ENCODE measurements at places on chromosomes 6 and 20. TPM values are rescaled to one million over a fixed set of nuclear protein-coding genes. Genes with fewer than 3 reads are reported as not detected.

The HTR1B gene
- polyA plus RNA-seq = not detected

The MARCKS gene
- 11.9 TPM for polyA plus RNA-seq

The TNFRSF6B gene
- not detected for polyA plus RNA-seq

The SAPCD1 gene
- polyA plus RNA-seq = not detected

The SAMD10 gene
- 6.0 TPM for polyA plus RNA-seq

The SLC44A4 gene
- polyA plus RNA-seq = not detected

DNA sequence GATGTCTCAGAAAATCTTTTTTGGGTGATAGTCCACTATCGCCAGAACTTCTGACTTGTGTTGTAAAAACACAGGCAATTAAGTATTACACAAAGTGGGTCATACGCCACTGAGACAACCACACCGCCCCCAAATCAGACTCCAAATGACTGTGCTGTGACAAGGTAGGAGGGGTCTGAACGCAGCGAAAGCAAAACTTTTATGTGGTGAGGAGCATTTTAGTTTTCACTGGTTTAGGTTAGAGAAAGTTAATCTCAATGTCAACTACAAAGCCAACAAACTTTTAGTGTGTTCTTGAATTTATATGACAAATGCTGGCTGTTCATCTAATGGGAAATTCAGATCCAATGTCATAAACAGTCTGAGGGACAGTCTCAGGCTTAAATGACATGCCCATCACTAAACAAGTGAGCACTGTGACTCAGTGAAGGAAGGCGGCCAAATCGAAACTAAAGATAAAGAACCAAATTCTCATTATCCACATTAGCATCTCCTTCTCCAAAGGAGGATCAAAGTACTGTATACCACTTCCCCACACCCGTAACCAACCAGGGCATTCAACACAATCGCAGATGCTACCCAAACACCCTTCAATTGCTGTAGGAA lies 186.7 kb downstream of the GJA10 start:
- peak overlapping the region; percentile 62 for H3K27ac ChIP-seq
- H3K4me3 ChIP-seq = no peak overlapping the region
- no peak for DNase-seq
- H3K27me3 ChIP-seq = no peaks in the 10 kb centered on the region
- peaks cover 8% of the 10 kb centered on the region for H3K36me3 ChIP-seq

DNA sequence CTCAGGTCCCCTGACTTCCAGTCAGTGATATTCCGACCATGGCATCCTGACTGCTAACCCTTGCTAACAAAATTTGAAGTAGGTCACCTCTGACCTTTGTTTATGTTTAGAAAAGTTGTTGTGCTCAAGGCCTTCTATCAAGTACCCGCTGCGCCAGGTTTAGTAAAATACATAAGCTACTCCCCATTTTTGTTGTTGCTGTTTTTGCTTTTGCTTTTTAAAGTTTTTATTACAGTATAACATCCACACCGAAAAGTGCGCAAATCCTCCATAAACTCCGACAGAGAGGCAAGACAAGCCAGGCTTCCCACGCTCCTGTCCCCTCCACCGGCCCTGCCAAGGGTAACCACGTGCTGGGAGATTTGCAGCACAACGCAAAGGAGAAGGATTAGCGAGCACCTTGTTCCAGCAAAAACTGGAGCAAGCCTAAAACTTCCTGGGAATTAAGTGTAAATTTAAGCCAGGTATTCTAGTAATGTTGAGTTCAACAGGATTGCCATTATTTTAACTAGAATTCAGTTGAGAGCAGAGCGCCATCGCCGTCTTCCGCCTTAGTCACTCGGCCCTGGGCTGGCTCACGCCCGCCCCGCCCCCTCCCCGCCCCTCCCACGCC lies 17.8 kb upstream of the HMGN4 start:
- peak overlapping the region; percentile 86 for H3K4me3 ChIP-seq
- no peaks in the 10 kb centered on the region for H3K36me3 ChIP-seq
- peak overlapping the region; percentile 100 for H3K27ac ChIP-seq
- H3K27me3 ChIP-seq = peaks cover 6% of the 10 kb centered on the region
- DNase-seq = no peak

DNA sequence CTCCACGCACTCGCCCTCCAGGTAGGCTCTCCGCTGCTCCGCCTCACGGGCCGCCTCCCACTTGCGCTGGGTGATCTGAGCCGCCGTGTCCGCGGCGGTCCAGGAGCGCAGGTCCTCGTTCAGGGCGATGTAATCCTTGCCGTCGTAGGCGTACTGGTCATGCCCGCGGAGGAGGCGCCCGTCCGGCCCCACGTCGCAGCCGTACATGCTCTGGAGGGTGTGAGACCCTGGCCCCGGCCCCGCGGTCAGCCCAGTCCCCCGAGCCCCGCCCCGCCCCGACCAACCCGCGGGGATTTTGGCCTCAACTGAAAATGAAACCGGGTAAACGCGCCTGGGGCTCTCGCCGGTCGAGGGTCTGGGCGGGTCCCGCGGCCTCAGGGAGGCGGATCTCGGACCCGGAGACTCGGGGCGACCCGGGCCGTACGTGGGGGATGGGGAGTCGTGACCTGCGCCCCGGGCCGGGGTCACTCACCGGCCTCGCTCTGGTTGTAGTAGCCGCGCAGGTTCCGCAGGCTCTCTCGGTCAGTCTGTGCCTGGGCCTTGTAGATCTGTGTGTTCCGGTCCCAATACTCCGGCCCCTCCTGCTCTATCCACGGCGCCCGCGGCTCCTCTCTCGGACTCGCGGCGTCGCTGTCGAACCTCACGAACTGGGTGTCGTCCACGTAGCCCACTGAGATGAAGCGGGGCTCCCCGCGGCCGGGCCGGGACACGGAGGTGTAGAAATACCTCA lies 598 bp downstream of the HLA-B start:
- peak; percentile 34 for DNase-seq
- peaks cover 70% of the 10 kb centered on the region for H3K4me1 ChIP-seq
- peak overlapping the region; percentile 95 for H3K4me3 ChIP-seq
- no peaks in the 10 kb centered on the region for H3K27me3 ChIP-seq

- DNase-seq = no peak
- no peak overlapping the region for H3K4me3 ChIP-seq
- no peak overlapping the region for H3K27ac ChIP-seq
- H3K4me1 ChIP-seq = no peaks in the 10 kb centered on the region
- H3K27me3 ChIP-seq = peaks cover 8% of the 10 kb centered on the region
These were observed 506.6 kb downstream of the DHX35 start for GRCh38 chr20:39468703-39469102.

GRCh38 chr20:25249198-25249931 lies 1.5 kb downstream of the PYGB start:
- peak overlapping the region; percentile 95 for H3K4me3 ChIP-seq
- H3K27ac ChIP-seq = no peak overlapping the region
- no peaks in the 10 kb centered on the region for H3K27me3 ChIP-seq
- H3K4me1 ChIP-seq = peaks cover 36% of the 10 kb centered on the region
- no peaks in the 10 kb centered on the region for H3K36me3 ChIP-seq

Data from naive B cell (primary cell).